Stimulated activated CD8-positive, alpha-beta memory T cell treated with anti-CD3 and anti-CD28 coated beads, Interleukin-4, amount 100 ng/mL, for 24 hours (primary cell): ENCODE measurements at places on chromosomes 11 and 22.

- no peak for DNase-seq
Observed at GRCh38 chr11:60500276-60500910, 7.8 kb downstream of the MS4A12 start.

DNA sequence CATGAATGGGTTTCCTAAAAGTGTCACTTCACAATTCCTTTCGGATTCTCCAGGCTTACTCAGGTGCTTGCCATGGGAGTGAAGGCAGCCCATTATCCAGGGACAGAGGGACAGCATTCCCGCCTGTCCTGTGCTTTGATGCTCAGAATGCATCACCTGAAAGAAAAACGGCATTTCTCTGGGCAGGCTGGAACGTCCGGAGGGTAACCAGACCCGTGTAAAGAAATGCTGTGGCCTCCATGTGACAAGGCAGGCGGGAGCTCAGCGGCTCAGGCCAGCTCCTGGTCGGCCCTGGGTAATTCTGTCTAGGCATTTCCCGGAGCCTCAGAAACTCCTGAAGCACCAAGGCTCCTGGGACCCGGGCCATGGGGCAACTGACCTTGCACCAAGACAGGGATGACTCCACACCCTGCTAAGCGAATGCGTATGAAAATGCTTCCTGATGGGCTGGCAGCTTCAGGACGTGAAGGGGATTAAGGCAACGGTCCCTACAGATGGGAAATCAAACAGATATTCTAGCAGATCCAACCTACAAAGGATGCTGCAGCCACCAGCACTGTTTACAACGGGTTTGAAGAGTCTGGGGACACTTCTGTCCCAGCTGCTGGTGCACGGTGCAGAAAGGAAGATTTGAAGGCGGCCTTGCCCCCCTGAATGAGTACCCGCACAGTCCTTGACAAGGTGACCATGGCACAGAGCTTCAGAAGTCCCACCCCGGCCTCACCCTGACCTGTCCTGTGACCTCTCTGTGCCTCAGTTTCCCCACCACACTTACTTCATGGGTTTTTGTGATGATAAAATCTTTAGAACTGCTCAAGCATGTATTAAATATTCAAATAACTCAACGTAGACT, 13.6 kb upstream of the FGF3 start:
- no peak for DNase-seq

- DNase-seq, result no peak
Observed at GRCh38 chr11:35404388-35404775, 15.0 kb downstream of the SLC1A2 start.

DNA sequence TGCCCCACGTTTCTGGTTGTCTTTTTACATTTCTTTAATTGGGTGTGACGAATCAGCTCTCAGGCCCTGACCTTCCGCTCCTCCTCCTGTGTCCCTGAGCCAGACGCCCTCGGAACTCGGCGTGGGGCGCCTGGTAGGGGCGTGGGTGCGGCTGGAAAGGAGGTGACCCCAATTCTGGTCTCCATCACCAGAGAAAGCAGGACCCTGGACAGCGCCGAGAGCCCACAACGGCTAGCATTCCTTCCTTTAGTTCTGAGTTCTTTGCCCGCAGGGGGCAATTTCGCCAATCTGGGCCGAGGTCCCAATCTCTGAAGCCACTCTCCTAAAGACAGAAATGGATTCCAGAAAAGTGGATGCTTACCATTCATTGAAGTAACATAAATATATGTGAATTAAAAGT, 11.7 kb upstream of the RBMXL2 start:
- DNase-seq, result no peak

DNA sequence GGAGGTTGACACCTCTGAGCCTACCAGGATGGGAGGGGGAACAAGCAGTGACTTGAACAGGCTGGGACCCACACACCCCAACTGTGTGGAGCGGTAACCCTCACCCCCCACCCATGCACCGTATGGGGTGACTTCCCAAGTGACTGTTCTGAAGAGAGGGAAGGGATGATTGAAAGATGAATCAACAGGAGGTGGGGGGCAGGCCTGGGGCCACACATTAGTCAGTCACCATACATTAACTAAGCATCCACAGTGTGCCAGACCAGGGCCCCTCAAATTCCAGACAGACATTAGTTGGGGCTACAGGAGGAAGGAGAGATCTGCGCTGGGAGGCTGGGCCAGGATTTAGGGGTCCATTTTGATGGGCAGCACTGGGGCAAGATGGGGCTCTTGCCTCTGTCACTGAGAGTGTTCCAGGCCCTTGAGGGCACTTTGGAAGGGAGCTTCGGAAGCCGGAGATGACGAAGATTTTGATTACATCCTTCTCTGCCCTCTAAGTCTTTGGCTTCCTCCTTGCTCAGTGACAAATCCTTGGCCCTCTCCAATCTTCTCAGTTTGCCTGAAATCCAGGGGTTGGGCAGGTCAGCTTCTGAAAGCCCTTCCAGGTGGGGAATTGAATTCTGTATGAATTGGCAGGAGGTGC, 966 bp downstream of the SMTN start:
- no peak for DNase-seq

- no peak for DNase-seq
Observed at GRCh38 chr11:35372565-35373283, 46.6 kb downstream of the SLC1A2 start.

DNA sequence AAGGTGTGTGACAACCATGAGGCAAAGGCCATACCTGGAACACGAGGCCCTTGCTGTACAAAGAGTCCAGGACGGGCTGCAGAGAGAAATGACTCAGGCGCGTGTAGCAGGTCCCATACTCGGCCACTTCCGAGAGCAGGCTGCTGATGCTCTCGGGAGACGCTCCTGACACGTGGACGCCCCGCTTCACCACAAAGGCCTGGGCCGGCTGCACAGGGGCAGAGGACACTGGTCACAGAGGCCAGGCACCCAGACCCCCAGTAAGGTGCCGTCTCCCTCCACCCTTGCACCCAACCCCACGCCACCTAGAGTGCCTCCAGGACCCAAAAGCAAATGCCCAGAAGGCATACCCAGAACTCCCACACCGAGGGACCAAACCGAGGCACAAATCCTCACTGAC, 15.5 kb downstream of the TUBGCP6 start:
- no peak for DNase-seq

- DNase-seq, result no peak
Observed at GRCh38 chr11:77379934-77380333, 78.4 kb upstream of the GDPD4 start.

- no peak for DNase-seq
Observed at GRCh38 chr22:39175353-39176142, 23.1 kb upstream of the CBX7 start.

DNA sequence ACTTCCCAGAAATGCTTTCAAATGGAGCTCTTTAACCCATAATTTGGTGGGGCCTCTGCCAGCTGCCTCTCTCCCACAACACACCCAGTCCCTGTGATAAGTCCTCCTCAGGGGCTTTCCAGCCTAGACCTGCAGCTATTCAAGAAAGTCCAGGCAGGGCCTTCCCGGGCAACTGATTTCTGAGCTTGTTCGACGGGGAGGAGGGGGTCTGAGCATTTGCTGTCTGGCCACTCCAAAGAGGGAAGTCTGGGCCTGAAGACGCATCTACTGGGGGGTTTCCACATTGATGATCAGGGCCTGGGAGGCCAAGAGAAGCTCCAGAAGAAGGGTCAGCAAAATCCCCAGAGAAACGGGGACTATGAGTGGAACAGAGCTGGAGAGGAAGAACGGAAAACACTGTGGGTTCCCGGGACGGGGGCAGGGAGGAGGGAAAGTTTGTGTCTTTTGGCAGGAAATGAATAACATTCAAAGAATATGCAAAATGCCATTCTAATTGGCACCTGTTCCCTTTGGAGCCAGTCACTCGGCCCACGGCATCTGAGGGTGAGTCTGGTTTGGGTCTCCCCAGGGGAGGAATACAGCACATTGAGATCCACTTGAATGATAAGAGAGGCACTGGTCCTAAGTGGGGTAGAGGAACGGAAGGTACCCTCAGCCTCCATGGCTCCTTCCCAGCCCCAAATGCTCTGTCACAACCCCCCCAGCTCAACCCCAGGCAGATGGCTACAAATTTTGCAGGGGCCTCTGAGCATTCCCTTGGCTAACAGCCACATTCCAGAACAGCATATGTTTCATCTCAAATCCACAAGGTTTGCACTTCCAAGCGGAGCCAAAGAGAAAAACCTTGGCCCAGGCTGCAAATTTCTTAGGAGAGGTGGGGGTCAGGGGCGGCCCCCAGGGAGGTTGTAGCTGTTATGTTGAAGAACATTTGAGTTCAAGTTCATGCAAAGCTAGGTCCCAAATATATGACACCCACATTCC, 72.0 kb downstream of the RPUSD4 start:
- no peak for DNase-seq
